ENCODE measurements at places on chromosomes 11 and 22. TPM values are rescaled to one million over a fixed set of nuclear protein-coding genes. Genes with fewer than 3 reads are reported as not detected.

GRCh38 chr22:48781391-48781790 lies 1046.3 kb downstream of the BRD1 start:
- no peak for DNase-seq

DNA sequence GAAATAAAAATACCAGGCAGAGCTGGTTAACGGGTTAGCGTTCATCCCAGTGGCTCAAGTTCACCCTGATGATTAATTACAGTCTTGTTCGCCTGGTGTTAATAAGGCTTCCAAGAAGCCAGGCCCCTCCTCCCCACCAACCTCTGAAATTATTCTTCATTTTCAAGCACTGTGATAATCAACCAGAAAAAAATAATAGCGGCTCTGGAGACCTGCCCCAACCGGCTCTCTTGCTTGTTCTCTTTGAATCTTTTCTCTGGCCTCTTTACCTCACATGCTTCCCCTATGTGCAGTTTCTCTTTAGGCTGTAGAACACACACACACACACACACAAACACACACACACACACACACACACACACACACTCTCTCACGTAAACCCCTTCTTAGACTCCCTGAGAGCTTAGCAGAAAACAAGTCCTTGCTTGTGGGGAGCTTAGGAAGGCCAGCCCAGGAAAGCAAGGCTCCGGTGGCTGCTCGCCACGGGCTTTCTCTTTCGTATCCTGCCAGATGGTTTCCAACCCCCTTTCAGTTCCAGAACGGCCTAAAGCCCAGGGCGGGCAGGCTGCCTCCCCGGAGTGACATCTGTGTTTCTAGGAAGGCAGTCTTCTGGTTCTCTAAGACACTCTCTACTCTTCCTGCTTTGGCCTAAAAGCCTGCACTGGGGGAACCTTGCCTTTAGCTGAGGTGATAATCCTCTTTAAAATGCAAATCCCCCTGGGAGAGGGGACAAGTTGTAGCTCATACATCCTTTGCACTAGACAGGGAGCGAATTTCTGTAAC lies 106.4 kb upstream of the SESN3 start:
- DNase-seq: peak; percentile 53

- peak; percentile 70 for DNase-seq
Measured at GRCh38 chr11:5004424-5005274, 10.0 kb downstream of the OR51L1 start.

BIK gene
- 2.1 TPM for total RNA-seq

- no peak for DNase-seq
Measured at GRCh38 chr11:123247813-123248379, 52.8 kb upstream of the CLMP start.

HTR3B gene
- not detected for total RNA-seq

DNA sequence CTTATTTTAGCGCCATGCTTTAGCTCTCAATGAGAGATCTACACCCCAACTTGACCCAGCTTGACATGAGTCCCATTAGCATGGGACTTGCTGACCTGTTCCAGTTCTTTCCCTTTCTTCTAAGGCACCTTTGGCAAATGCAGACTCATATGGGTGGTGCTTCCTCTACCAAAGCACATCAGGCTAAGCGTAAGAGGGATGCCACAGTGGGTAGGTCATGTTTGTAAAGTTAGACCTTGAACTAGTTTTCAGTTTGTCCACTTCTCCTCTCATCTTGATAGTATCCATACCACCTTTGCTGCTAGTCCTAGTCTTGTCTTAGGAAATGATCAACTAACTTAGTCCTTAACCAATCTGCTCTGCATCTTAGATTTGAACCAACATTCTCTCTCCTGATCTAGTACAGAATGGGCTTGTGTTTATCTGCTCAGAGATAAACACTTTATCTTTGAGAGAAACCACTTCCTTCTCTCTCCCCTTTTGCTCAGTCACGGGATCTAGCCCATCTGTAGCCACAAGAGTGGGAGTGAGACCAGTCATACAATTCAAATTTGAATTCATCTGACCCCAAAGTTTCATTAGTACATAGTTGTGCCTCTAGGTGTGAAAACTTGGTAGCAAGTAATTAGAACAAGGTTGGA lies 72.1 kb upstream of the CD44 start:
- no peak for DNase-seq

IFITM1 gene
- 394 TPM for total RNA-seq

PRRG4 gene
- 1.3 TPM for total RNA-seq

DNA sequence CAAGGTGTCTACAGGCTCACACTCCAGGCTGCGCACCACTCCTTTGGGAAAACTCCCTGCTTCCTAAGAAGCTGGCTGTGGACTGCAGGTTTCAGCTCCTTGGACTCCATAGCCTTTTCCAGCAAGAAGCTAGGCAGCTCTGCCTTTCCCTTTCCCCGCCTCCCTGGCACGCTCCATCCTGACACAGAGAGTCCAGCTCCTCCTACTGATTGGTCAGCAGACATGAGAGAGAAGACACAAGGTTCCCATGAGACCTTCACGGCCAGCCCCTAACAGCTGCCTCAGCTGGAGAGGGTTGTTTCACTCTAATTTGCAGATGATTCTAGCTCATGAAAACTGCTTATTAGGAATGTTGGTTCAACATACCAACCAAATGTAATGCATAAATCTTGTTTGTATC lies 27.6 kb downstream of the TENM4 start:
- DNase-seq: no peak

PKDREJ gene
- 0.04 TPM for total RNA-seq

GRCh38 chr11:115676768-115677167 lies 172.6 kb upstream of the CADM1 start:
- no peak for DNase-seq

- no peak for DNase-seq
Measured at GRCh38 chr11:69022260-69022659, 9.2 kb upstream of the MRGPRF start.

DNA sequence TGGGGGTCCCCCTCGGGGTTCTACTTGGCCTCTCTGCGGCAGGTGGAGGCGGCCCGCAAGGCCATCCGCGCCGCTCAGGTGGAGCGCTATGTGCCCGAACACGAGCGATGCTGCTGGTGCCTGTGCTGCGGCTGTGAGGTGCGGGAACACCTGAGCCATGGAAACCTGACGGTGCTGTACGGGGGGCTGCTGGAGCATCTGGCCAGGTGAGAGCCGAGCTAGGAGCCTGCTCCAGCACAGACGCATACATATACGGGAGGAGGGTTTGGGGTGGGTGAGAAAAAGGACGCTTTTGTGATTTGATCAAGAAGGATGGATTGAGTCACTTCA lies 415 bp downstream of the CENATAC start:
- no peak for DNase-seq

BDNF gene
- 5.4 TPM for total RNA-seq

DNA sequence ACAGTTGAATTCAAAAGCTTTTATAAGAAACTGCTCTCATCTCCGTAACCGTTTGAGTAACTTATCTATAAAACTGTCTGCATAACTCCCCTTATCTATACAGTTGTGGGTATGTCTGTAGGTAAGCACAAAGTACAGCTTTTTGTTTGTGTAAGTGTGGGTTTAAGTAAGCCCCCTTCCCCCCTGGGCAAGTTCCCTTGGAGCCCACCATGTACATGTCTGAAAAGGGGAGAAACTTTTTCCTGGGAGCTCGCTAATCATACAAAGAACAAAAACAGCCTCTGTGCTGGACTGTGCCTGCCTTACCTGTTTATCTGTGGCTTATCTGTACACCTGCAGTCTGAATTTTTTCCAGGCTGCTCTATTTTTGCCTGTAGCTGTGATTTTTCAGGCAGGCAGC lies 36.3 kb upstream of the TMEM45B start:
- DNase-seq: no peak

HORMAD2 gene
- not detected for total RNA-seq

NEFH gene
- 2.0 TPM for total RNA-seq

- no peak for DNase-seq
Measured at GRCh38 chr22:36136475-36136874, 24.1 kb downstream of the APOL3 start.

- no peak for DNase-seq
Measured at GRCh38 chr22:31533374-31533773, 37.0 kb downstream of the SFI1 start.

DNA sequence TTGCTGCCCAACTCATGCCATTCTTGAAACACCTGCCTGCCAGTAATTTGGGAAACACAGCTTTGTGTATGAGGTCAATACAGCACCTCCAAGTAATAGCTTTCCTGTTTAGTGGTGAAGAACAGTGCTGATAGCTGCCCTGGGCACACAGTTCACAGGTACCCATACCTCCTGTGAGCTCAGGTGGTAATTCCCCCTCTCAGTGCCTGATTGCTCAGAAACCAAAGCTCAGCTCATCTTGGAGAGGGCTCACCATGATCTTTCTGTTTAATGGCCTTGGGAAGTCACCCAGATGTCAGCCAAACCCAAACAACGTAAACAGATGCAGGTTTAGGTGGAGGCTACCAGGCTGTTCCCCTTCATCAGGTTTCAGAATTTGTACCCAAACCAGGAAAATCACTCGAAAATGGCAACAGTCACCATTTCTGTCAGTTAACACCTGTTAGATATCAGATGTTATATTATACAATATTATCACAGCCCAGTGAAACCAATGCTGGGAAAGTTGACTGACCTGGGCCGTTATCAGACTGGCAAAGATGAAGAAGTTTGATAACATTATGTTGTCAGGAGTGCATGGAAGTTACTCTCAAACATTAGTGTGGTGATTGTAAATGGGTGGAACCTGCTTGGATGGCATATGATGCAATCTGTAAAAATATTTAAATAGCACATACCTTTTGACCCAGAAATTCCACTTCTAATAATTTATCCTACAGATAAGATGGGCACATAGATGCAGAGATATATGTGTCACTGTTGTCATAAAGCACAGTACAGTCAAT lies 18.9 kb downstream of the VSTM5 start:
- no peak for DNase-seq

GRCh38 chr11:81007046-81007445 lies 1566.2 kb upstream of the TENM4 start:
- no peak for DNase-seq

- DNase-seq: no peak
Measured at GRCh38 chr22:44391481-44392445, 79.0 kb upstream of the SHISAL1 start.

ABCC8 gene
- total RNA-seq: 2.6 TPM

DNA sequence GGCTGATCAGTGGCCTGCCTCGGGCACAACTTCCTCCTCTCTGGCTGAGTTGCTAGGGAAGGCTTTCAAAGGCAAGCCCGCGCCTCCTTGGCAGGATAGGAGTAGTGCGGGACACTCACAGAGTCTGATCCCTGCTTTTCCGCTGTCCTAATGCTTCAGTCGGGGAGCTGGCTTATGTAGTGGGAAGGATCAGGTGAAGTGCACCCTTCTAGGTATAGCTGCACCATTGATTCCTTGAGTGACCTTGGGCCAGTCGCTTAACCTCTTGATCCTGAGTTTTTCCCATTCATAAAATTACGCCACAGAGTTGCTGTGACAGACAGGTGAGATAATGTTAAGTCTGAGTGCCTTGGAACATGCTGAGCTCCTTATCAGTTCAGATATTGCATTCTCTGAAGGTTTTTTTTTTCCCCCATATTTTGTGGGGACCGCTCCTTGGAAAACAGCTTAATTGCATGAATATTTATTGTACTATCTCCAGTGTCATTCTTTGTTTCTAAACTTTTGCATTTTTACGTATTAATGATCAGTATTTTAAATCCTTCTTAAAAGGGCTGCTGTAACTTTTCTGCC lies 961 bp downstream of the IPO7 start:
- DNase-seq: no peak

DNA sequence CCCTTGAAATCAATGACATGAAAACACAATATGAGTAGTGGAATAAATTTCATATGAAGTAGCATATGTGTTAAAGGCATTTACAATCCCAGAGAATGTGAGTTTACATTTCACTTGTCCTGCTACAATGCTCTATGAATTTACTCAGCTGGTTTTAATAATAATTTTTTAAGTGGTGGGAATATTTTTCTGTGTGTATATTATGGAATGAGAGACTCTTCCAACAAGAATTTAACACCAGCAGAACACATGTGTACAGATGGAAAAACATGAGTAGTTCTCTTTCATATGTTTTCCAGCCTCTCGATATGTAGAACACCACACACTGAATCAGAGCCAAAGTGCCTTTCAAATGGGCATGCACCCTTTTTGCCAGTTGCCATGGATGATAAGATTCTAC lies 170.4 kb downstream of the MAML2 start:
- no peak for DNase-seq

- no peak for DNase-seq
Measured at GRCh38 chr11:68352591-68352990, 40.2 kb downstream of the LRP5 start.

DNA sequence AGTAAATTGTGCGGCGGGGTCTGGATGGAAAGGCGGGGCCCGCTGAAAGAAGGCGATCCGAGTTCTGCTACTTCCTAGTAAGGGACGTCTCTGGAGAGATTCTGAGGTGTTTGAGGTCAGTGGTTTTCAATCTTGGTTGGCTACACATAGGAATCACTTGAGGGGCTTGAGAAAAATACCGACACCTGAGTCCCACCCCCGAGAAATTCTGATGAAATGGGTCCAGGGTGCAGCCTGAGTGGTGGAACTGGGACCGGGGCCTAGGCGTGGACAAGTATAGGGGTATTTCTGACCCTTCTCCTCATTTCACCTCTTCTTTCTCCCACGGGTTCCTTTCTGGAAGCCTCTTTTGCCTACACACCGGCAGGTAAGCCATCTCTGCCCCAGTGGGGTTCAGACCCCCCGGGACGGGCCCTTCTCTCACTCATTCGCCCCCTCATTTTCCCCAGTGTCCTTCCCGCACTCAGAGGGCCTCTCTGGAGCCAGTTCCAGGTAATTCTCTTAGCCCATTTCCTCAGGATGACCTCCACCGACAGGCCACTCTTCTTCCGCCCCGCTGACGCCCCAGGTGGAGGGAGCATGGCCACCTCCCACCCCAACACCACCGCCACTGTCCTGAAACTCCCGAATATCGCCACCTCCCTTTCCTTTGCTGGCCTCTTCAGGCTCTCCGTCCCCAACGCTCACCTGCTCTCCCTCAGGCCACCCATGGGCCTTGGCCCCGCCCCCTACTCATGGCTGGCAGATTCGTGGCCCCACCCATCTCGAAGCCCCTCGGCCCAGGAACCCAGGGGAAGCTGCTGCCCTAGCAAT lies 11.8 kb downstream of the ROBO3 start:
- DNase-seq: no peak

ARHGAP42 gene
- total RNA-seq: 33.3 TPM

DNA sequence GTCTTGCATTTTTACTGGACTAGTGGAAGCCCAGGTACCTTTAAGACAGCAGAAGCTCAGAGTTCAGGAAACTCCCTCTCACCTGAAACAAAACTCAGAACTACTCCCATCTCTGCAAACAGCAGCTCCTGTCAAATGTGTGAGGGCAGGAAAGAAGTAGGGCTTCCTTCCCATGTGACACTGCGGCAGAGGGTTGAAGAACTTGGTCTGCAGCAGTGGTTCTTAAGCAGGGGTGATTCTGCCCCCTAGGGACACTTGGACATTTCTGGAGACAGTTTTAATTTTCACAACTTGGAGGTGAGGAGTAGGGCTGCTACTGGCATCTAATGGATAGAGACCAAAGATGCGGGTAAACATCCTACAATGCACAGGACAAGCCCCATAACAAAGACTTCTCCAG lies 63.4 kb downstream of the RCN1 start:
- DNase-seq: no peak

- DNase-seq: no peak
Measured at GRCh38 chr11:120399307-120399706, 63.1 kb downstream of the ARHGEF12 start.

GRCh38 chr11:20336056-20336455 lies 27.5 kb upstream of the HTATIP2 start:
- DNase-seq: no peak

- peak; percentile 62 for DNase-seq
Measured at GRCh38 chr22:22110548-22111266, 128.1 kb upstream of the TOP3B start.

PDGFB gene
- total RNA-seq: 9.6 TPM
